ENCODE measurements at places on chromosomes 13 and 19.

DNA sequence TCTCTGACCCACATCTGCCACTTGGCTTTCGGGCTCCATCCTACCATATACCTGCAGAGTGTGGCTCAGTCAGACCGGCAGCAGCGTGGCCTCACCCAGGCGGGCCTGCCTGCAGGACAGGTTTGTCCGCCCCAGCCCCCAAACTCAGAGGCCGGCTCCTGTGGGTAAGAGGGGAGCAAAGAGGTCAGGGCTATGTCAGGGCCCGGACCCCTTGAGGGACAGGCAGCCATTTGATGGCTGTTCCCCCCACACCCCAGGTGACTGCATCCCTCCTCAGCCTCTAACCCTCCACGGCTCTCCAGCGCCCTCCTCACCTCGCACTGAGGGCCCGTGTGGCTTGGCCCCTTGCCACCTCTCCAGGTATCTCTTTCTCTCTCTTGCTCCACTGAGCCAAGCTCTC is 12.3 kb upstream of the ZBTB32 start:
- no peak for DNase-seq

GRCh38 chr13:67071918-67072598 is 158.1 kb downstream of the PCDH9 start:
- no peak for DNase-seq

DNA sequence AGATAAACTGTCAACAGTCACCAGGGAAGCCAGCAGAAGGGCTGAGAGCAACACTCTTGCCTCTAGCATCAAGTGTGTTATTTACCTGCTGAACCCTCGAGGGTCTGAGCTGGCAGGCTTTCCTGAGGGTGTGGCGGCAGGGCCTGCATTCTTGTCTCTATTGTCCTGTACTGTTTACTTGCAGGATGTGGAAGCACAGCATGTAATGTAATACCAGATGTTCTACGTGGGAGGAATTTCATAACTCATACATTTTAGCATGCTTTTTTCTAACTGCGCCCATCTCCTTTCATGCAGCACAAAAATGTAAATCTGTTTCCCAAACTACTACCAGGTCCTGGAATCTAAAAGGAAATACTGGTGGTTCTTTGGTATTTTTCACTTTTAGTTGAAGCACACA is 153.1 kb downstream of the RGCC start:
- peak; percentile 84 for DNase-seq

GRCh38 chr13:111322916-111323331 is 2.5 kb downstream of the TEX29 start:
- DNase-seq, result no peak

GRCh38 chr19:13103581-13104359 is 1.1 kb upstream of the LYL1 start:
- DNase-seq, result peak; percentile 21

DNA sequence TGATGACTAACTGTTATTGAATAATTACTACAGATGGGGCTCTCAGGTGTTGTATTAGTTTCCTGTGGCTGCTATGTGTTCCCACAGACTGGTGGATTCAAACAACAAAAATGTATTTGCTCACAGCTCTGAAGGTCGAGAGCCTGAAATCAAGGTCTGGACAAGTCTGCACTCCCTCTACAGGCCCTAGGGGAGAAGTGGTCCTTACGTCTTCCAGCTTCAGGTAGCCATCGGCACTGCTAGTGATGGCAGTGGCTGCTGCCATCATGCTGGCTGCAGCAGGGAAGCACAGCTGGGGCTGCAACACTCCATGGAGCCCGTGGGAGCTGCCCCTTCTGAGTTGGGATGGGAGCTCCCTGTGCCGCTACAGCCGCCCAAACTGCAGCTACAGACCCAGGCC is 1.9 kb downstream of the TEX26 start:
- DNase-seq, result peak; percentile 15

DNA sequence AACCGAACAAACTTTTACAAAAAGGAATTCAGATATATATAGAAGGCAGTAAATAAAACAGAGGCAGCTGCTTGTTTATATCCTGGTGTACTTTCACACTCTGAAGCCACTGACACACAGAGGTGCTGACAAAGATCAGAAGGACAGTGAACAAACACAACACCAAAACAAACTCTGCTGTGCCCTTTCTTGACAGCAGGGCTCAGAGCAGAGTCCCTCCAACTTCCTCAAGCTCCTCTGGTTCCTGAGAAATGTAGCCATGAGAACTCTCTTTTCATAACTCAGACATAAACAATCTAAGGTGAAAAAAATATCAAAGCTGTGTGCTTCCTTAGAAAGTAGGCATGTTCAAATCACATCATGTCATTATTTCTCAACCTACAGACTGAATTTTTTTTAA is 1052.8 kb upstream of the SPRY2 start:
- no peak for DNase-seq

- peak; percentile 58 for DNase-seq
These were observed 4.8 kb downstream of the PPP6R1 start for GRCh38 chr19:55253842-55254624.

DNA sequence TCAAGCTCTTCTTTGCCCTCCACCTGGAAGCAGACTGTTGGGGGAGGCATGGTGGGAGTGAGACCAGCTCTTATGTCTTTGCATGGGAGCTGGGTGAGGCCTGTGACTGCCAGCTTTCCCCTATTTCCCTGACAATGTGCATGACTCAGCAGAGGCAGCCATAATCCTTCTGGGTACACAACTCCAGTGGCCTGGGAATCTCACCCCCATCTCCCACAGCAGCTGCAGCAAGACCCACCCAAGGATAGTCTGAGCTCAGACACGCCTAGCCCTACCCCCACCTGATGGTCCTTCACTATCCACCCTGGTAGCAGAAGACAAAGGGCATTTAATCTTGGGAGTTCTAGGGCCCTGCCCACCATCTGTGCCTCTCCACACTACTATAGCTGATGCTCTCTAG is 41.4 kb upstream of the FGF14 start:
- no peak for DNase-seq

- DNase-seq, result peak; percentile 40
These were observed 753 bp downstream of the ZNF235 start for GRCh38 chr19:44303976-44304568.

GRCh38 chr13:106143392-106143791 is 392.1 kb downstream of the EFNB2 start:
- no peak for DNase-seq

GRCh38 chr13:60431108-60431700 is 34.2 kb downstream of the TDRD3 start:
- DNase-seq, result peak; percentile 78

DNA sequence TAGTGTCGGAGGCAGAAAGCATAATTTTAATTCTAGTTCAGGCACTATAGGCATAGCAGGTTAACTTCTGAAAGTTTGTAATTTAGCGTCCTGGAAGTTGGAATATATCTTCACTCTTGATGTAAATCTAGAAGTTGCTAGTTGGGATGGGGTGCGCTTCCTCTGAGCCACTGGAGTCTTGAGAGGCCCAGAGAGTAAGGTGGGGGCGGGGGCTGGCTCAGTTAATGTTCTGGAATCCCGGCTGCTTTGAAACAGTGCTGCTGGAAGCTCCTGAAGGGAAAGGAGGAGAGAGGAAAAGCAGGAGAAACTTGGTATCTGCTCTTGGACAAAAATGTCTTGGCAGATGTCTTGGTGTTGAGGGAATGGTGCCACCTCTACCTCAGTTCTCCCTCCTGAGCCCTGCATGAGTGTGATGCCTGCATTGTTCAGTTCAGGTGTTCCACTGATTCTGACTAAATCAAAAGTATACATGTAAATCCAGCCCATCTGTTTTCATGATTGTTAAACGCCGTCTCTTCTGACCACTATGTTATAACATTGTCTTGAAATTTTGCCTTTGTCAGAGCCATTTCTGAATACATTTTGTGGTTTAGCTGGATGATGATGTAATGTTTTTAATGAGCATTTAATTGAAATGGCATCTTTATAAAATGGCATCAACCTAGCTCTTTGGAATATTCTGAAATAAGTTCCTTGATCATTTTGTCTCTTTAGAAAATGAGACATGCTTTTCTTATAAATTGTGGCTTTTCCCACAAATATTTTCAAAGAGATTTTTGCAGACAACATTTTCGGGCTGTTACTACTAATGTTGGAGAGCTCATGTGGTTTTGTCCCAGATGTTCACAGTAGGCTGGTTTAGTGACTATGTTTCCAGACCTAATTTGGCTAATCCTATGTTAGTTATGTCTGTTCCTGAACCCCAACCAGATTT is 202.7 kb downstream of the SHISA2 start:
- DNase-seq, result no peak

DNA sequence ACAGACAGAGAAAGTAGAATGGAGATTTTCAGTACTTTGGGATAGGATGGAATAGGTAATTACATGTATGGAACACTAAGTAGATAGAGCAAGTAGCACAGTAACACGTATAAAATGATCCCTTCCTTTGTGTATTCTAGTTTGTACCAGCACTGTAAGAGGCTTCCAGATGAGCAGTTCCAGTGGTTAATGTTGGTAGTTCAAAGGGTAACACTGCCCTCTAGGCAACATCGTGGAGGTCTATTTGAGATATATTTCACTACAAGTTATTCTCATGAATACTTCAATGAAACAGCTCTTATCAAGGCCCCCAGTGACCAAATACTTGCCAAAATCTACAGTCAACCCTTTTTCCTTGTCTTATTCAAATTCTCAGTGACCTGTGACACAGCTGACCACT is 13.5 kb upstream of the ZNF563 start:
- DNase-seq, result no peak
